ENCODE measurements at places on chromosomes 3 and 15.

DNA sequence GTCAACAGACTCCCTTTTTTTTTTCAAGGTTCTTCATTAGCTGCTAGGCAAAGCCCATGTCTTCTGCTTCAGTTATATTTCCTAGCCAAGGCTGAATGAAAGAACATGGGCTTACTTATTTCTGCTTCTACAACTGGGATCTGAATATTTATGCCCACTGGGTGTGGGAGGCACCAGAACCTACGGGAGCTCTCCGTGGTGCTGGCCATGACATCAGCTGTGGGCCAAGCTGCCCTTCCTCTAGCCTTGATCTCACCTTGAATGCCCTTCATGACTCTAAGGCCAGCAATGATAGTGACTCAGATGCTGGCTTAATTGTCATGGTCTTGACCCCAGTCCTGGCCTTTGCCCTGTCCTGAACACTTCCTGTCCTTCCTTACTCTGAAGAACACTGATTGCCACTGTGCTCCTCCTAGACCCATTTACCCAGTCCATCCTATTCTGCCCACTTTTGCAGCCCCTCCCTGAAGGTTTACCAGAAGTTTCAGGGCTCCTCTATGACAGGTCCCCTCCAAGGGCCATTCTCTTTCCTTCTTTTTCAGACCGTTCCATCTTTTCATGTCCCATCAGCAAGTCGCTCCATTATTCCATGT, 32.8 kb upstream of the PRR20G start:
- DNase-seq: no peak

- no peak for DNase-seq
Observed at GRCh38 chr15:100306098-100306497, 35.7 kb downstream of the ADAMTS17 start.

DNA sequence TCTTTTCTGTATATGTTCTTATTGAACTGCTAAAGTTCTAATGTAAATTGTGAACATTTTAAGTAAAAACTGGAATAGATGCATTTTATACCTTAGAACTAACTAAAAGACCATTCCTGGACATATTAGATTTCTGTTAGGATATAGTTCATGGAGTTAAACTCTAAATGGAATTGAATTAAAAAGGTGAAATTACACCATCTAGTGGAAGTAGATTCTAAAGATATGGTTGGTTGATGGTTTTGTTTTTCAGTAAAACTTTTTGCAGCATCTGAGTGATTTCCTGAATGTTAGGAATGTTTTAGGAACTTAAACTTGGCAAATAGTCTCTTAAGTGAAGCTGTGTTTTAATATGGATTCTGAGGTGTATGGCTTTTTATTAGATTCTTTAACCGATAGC, 96.8 kb downstream of the SLMAP start:
- no peak for DNase-seq

DNA sequence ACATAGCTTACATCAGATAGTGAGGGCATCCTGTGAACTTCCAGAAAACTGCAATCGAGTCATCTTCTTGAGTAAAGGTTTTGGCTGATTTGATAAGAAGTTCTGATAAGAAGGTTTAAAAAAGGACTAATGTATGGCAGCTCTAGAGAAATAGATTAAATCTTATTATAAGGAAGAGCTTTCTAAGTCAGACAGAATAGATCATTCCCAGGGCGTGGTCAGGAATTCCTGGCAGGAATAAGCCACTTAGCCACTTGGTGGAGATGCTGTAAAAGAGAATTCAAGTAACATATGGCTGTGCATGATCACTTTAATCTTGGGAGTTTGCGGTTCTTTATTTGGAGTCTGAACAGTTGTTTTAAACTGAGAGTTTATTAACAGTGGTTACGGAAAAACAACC, 17.4 kb downstream of the PGBD4 start:
- DNase-seq: no peak

DNA sequence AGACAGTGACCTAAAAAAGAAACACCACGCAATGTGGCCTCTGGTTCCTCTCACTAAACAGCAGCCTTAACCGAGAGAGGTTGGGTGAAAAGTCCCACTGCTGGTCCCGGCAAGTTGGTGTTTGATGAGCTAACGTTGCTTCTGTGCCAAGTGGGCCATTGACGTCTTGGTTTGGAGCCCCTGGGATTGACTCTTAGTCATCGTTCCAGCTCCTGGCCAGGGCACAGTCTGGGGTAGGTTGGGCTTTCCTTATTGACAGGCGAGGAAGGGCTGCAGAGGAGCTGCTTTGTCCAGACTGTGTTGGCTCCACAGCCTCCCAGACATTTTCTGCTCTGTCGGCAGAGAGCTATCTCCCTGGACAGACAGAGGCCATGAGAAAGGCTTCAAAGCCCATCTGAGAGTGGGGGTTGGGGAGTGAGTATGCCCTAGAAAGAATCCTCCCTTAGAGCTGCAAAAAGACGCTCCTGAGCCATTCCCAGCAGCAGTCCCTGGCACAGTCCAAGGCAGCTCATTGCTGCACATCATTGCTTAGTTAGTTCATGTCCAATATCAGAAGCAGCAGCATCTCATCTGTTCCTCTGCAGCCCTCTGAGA, 28.6 kb upstream of the C3orf80 start:
- DNase-seq: no peak

- DNase-seq: no peak
Observed at GRCh38 chr15:72588096-72588495, 66.4 kb upstream of the GOLGA6B start.

GRCh38 chr3:119585856-119586570, 6.7 kb downstream of the ADPRH start:
- DNase-seq: no peak

GRCh38 chr3:11274566-11275142, 2.5 kb downstream of the ATG7 start:
- no peak for DNase-seq

DNA sequence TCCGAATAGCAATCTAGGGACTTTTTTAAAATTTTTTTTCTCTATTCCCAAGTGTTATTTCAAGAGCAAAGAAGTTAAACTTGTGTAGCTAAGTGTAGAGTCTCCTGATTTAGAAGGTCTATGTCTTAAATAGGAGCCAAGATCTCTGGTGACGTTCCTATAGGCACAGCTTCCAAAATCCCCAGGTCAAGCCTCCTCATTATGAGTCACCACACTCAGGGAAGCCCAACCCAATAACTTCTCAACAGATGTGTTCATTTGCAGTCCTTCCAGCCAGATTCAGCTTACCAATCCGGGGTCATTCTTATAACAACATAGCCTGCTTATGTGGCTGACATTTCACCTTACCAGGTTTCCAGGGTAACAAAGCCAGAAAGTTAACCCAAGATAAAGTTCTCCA, 270.3 kb downstream of the IL5RA start:
- no peak for DNase-seq

GRCh38 chr15:89406218-89406939, 71.8 kb upstream of the POLG start:
- no peak for DNase-seq

- no peak for DNase-seq
Observed at GRCh38 chr15:81373775-81374395, at the start of gene TMC3. TMC3 (minus strand) TSS chr15:81374213; CDS start chr15:81374077, 136 bp downstream.

GRCh38 chr3:56795097-56795828, 6.5 kb downstream of the ARHGEF3 start:
- no peak for DNase-seq

DNA sequence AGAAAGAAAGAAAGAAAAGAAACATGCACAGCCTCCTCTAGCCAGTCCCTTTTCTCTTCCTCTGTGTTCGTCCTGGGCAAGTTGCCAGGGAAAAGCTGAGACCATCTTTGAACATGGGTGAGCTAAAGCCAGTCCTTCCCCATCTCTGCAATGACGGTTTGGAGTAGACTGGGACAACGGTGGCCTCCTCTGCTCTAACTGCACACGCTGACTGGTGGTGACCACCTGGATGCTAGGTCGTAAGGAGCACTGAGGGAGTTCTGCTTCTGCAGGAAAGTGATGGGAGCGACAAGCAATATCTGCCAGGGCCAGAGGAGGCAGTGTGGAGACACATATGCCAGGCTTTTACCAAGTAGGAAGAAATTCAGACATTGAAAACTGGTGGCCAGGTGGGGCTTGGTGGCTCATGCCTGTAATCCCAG, 111.7 kb downstream of the NUP210 start:
- no peak for DNase-seq

GRCh38 chr3:55075846-55076245, 148.0 kb upstream of the LRTM1 start:
- no peak for DNase-seq

GRCh38 chr3:184986366-184986889, 166.4 kb downstream of the C3orf70 start:
- DNase-seq: no peak

DNA sequence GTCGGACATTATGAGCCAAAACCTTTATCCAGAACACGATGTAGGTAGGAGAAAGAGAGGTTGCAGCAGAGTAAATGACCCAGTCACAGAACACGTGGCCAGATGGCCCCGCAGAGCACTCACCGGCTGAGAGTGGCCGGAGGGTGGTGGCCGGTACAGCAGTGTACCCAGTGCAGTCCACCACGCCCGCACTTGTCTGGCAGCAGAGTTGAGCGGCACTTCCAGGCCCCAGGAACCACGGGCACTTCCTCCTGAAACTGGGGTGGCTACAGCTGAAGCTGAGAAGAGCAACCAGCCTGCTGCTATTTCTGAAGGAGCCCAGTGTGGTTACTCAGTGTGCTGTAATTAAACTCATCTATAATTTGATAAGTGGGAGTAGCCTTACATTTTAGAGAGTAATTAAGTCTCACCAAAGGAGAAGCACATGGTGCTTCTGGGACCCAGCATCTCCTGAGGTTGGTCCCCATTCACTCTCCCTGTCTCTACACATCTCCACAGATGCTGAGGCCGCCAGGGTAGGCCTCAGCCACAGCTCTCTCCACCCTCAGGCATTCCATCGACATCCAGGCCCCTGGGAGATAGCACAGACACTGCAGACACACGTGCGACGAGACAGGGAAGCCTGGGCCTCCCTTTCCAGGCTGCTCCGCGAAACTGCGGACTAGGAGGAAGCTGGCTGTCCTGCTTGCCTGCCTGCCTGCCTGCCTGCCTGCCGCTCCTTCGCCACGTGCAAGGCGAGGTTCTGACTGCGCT, 49.8 kb downstream of the BDH1 start:
- no peak for DNase-seq

- no peak for DNase-seq
Observed at GRCh38 chr15:73558529-73558928, 74.7 kb downstream of the NPTN start.

GRCh38 chr3:45929042-45929679, 14.1 kb upstream of the CXCR6 start:
- no peak for DNase-seq

- peak; percentile 19 for DNase-seq
Observed at GRCh38 chr3:187567661-187568121, 102.5 kb downstream of the SST start.

- no peak for DNase-seq
Observed at GRCh38 chr3:33322412-33322811, 45.2 kb downstream of the FBXL2 start.

DNA sequence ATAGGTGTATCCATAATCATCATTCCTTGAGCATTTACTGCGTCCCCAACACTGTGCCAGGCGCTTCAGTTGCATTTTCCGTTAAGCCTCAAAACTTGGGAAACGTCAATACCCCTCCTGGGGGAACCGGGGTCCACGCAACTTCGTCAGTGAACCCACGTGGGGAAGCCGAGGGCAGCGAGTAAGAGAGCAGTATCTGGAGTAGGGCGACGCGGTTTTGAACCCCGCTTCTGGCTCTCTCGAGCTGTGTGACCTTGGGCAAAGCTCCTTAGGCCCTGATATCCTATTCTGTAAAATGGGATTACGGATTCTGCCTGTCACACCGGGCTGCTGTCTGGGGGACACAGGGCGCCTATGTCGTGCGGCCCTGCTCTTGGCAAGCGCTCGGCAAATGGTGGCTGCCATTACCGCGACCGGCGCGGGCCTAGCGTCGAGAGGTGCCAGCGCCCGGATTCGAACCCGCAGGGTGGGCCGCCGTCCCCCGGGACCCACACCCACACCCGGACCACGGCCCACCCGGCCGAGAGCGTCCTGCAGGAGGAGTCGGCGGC, 590 bp downstream of the POLG start:
- no peak for DNase-seq

DNA sequence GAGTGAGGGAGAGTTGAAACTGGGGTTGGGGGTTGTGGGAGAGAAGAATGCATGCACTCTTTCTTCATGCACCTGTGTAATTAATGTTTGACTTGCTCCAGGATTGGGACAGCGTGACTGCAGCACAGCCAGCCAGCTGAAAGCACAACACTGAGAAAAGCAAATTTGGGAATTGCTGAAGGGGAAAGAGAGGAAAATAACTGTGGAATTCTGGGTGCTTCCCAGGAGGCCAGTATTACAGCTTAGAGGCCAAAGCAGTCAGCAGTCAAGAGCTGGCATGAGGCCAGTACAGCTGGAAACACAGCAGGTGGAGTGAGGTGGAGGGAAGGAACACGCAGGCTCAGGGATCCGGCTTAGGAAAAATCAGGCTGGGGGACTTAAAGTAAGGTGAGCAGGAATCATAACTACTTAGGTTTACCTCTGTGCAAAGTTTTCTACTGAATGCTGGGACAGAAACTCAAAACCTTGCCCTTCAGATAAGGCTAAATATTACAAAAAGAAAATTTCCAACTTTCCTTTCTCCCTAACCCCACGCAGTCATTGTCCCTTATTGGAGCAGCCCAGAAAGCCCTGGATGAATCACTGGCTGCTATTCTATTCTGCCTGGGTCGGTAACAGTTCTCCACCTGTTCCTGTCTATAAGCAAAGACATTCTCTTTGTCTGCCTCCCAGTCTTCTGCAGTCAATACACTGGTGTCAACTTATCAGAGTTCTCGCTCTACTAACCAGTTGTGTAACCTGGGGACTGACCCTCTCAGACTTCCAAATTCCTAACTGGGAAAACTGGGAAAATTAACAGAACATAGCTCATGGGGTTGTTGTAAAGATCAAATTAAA, 167.2 kb downstream of the MAGI1 start:
- DNase-seq: no peak

- DNase-seq: no peak
Observed at GRCh38 chr15:44092221-44092620, 102.8 kb downstream of the FRMD5 start.

- DNase-seq: no peak
Observed at GRCh38 chr15:90619939-90620338, 90.2 kb downstream of the CRTC3 start.

DNA sequence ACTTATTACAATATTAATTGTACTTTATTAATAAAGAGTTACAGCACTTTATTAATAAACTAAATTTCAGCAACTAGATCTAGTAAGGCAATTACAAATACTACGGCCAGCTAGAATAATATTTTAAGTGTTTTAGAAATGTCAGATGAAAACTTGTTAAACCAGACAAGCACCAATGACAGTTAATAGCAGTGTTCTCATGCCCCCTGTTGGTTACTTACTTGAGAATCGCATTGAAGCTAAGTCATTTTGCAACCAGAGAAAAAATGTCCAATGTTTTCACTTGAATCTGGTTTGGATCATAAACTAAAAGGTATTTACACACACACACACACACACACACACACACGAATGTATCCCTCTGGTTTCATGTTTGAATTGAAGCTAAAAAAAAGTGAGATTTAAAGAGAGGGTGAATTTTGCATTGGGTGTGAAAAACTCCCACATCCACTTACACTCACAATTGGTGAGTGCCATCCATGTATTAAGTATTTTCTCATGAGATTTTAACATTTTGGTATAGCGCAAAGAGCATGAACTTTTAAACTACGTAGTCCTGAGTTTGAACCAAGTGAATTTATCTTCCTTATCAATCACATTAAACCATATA, 347.7 kb downstream of the ZBBX start:
- DNase-seq: no peak

GRCh38 chr3:12323237-12323636, 34.4 kb downstream of the PPARG start:
- no peak for DNase-seq

GRCh38 chr15:73114064-73114463, 61.8 kb downstream of the NEO1 start:
- no peak for DNase-seq

- no peak for DNase-seq
Observed at GRCh38 chr3:63064209-63064755, 189.1 kb upstream of the CADPS start.
